Right lobe of liver (tissue), 6 donors: ENCODE measurements at places on chromosomes 7 and 10.

DNA sequence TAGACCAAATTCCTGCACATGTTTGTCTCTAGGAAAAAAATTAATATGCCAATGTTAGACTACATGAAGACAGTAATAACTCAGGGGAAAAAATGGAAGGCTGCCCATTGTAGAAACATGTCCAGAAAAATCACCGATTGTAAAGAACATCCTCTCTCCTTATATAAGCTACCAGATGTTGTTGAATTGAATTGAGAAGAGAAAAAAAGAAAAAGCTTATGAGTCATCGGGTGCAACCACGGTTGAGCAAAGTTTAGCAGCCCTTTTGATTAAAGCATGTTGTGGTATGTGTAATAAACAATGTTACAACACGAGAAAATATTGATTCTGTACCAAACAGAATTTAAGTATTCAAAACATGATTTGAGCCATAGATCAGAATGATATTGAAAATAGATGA, 102.3 kb upstream of the ARHGAP21 start:
- no peak for DNase-seq

DNA sequence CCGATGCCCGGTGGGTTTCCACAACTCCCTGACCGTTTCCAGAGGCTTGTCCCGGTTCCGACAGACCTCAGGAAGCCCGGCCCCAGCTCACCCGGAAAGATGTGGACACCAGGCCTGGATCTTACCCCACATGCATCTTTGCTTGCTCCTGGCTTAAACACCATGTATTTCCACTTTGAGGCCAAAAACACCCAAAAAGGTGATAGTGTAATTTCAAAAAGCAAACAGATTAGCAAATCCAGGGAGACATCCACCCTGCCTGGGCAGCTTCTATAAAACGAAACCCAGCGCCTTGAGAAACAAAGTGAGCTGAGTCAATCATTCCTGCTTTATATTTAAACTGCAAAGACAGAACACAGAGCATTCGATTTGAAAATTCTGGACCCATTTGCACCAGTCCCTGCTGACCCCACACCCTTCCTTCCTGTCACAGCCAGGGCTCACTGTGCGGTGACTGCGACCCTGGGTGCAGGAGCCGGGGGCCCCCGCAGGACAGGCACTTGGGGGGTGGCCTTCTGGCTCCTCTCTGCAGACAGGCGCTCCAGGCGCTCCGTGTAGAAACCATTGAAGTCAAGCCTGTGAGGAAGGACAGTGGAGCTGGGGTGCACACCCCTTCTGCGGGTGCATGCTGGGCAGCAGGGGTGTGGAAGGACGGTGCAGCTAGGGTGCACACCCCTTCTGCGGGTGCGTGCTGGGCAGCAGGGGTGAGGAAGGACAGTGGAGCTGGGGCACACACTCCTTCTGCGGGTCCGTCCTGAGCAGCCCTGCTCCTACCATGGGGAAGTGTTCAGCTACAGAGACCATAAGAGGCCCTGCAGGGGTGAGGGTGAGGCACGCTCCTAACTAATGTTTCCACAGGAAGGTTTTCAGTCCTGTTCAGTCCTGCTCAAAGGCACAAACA, 2.9 kb upstream of the ADAM8 start:
- no peak for DNase-seq

DNA sequence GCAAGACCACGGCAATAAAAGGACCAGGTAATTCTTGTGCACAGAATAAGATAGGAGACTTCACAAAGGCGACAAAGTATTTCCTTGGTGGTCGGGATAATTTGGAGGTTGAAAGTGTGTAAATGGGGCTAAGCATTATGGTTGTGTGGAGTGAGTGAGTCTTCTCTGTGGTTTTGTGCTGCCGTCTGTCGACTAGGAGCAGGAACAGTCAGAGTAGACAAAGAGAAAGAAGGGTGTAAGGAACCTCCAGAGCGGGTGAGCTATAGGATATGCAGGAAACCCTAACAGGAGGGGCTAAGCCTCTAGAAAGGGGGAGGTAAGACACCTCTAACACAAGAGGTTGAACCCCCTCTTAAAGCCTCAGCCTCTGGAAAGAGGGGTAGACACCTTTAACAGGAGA, 201.6 kb downstream of the SH2D4B start:
- DNase-seq, result no peak

- DNase-seq, result no peak
Measured at GRCh38 chr7:127907110-127908040, 123.9 kb downstream of the LRRC4 start.

DNA sequence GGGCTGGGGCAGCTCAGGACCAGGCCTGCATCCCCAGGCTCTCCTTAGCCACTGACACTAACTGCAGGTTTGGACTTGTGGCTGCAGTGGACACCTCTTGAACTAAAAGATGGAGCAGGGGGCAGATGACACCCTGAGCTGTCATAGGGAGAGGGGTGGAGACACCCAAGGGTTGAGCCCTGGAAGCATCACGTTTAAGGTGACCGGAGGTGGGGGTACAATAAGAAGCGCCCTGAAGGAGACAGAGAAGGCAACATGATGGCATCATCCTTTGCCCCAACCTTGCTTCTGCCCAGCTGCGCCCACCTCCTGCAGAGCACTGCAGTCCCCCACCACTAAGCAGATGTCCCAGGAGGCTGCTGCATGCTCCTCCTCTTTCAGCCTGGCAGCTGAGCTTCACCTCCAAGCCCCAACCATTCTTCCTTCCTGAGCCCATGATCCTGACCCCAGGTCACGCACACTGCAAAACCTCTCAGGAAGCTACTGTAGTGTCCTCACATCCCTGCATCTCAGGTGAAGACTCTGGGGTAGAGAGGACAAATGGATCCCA, 25.5 kb downstream of the OGDHL start:
- DNase-seq, result no peak

DNA sequence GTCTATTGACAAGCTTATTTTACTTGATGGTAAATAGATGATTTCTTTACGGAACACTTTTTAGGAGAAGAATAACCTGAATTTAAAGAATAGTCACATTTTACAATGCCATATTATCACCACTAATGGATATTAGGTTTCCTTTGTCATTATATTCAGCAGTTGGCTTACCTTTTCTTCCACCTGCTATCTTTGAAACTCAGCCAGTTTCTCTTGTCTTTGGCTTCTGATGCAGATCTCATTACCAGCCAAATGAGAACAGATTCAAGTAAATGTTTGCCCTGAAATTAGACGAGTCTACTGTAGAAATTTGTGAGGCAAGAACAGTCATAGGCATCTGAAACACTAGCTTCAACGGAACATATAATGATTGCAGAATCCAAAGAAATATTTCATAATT, 85.5 kb upstream of the OIT3 start:
- DNase-seq, result no peak

GRCh38 chr7:157903710-157904109, 566.9 kb downstream of the DNAJB6 start:
- no peak for DNase-seq

GRCh38 chr7:135884495-135885232, 92.5 kb downstream of the MTPN start:
- no peak for DNase-seq

GRCh38 chr7:108454674-108455550, 1.3 kb downstream of the NRCAM start:
- DNase-seq, result no peak

- no peak for DNase-seq
Measured at GRCh38 chr7:133165529-133165928, 83.6 kb upstream of the CHCHD3 start.

- no peak for DNase-seq
Measured at GRCh38 chr10:114499116-114499515, 94.8 kb upstream of the AFAP1L2 start.

GRCh38 chr7:476736-477360, 42.8 kb downstream of the PDGFA start:
- DNase-seq, result peak; percentile 14

DNA sequence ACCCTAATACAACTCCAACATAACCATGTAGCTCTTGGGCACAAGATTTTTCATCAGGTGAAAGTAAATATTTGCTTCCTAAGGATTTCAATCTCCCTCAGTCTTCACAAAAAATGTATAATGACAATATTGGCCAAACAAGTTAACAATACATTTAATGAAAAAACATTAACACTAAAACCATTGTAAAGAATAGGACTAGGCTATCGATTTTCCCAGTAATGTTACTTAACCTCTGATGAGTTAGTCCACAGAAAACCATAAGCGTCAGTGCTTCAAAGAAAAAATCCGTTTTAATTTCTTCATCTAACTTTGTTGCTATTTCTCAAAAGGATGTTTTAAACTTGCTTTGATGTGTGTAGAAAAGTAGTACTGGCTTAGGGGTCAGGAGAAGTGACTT, 1.2 kb downstream of the ZNF33B start:
- no peak for DNase-seq

GRCh38 chr7:26472971-26473370, 181.3 kb downstream of the SNX10 start:
- no peak for DNase-seq

GRCh38 chr7:24700521-24701260, 56.6 kb downstream of the GSDME start:
- DNase-seq, result no peak

DNA sequence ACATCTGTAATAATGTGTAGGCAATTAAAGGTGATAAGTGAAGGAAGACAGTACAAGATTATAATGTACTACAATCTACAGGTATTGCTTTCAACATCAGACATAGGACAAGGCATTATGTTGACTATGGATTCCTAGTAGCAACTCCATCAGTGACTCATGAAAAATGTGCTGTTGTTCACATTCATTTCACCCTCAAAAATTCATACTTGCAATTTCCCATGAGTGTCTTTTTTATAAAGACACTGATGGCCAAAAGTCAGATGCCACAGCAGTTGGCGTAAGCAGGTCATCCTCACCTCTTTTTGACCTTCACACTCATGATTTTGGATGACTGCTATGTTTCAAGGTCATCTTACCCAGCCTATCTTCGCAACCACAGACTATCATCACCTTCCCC, 100.0 kb upstream of the AMPH start:
- no peak for DNase-seq

- no peak for DNase-seq
Measured at GRCh38 chr10:125844751-125845221, 21.4 kb downstream of the BCCIP start.

DNA sequence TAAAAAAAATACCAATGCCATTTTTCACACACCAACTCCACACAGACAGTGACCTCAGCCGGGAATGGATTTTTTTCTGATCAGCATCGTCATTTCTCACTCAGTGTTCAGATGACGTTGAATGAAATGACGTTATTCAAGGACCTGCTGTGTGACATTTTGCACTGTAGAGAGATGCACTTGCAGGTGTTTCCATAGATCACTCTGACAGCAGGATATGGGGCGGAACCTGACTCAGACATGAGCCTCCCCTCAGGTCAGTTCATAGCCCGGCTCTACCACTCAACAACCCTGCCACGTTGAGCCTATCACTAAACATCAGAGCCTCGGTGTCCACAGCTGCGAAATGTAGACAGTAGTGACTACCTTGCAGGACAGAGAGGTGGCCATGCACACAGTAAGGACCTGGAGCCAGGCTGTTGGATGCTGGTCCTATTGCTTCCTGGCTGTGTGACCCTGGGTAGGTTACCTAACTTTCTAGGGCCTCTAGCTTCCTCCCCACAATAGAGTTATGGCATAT, 41.4 kb upstream of the ANTXRL start:
- DNase-seq, result no peak

GRCh38 chr7:32244806-32245345, 174.7 kb upstream of the PDE1C start:
- no peak for DNase-seq

GRCh38 chr7:81715984-81716588, 53.8 kb downstream of the HGF start:
- no peak for DNase-seq

DNA sequence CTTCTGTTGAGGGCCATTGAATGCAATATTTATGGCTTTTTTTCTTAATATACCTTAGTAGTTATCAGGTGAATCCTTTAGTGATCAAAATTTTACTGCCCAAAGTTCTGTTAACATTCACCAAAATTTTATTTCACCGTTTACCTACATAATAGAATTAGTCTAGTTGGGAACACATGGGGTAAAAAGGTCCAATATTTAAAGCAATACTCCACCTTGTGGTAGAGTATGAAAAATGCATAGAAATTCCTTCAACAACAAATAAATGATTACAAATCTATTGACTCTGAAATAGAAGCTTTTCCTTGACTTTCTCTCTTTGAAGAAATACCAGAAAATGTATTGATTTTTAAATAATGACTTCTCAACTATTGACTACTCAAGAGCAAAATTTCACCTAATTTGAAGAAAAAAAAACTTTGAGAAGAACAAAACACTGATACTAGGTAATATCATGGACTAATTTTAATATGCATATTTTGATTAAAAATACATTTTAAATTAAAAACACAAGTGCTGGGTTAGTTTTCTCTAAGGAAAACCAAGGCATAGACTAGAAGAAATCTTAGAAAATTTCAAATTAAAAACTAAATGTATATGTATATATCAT, 43.3 kb downstream of the POLR1F start:
- no peak for DNase-seq

DNA sequence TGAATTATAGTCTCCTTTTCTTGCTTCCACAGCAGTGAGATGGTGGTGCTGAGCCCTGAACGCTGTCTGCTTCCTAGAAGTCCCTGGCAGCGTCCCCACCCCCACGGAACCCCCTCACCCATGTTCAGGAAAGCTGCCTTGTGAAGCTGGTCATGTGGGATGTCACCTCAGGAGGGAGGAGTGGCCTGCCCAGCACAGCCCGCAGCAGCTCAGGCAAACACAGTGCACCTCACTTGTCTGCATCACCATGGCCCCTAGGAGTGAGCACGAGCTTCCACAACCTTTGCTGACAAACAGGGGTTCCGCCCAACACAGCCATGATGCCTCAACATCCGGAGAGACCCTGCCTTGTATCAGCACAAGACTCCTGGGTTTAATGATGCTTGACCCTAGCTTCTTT, 508.9 kb downstream of the RPS24 start:
- DNase-seq, result no peak

DNA sequence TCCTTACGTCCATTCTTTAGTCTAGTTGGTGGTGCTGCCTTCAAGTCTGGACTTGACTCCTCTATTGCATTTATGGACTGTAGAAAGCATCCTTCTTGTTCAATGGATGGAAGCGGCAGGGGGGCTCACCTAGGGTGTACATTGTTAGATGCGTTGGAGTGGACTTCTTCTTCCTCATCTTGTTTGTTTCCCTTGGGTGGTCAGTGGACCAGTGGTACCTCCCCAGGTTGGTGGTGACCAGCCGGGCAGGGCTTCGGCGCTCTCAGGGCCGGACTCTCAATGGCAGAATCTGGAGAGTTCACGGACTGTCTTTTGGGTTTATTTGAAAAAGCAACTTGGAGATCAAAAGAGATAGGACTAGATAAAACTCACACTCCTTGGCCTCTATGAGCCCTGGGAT, 6.2 kb upstream of the BTBD16 start:
- no peak for DNase-seq

- no peak for DNase-seq
Measured at GRCh38 chr10:123891144-123892071, at the start of gene CPXM2. Gene CPXM2 (minus strand): TSS chr10:123891807. CDS start chr10:123891659, 148 bp downstream.

- DNase-seq, result no peak
Measured at GRCh38 chr7:109926738-109927137, 1164.2 kb upstream of the LRRN3 start.

DNA sequence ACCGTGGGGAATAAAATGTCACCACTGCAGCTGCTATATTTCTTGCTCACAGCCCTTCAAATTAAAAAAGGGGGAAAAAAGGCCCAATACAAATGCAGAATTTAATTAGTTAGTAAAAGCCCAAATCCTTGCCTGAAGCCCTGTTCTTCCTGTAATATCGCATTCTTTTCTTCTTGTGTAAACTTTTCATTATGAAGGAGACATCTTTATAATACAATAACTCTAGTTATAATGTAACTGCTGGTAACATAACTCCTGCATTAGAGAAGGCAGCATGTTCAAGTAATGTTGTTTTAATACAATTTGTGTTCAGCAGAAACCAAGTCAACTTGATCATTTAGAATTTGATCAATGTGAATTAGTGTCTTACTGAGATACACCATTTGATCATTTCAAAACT, 250.9 kb downstream of the CHCHD3 start:
- no peak for DNase-seq
